ENCODE measurements at places on chromosomes 4 and X.

DNA sequence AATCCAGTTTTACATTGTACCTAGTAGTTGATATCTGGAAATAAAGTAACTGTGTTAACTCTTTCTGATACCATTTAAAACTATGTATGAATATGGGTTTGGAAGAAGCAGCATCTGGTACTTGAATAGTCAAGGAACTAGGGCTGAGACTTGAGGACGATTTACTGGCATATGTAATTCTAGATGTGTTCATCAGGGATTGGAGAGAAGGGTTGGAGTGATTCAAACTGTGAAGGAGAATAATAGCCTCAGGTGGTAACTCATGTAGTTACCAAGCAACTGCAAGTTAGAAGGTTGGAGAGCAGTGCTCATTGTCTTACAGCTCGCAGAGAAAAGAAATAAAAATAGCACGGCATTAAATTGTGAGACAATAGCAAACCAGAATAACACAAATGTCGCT is 29.5 kb upstream of the TXLNG start:
- DNase-seq: no peak

DNA sequence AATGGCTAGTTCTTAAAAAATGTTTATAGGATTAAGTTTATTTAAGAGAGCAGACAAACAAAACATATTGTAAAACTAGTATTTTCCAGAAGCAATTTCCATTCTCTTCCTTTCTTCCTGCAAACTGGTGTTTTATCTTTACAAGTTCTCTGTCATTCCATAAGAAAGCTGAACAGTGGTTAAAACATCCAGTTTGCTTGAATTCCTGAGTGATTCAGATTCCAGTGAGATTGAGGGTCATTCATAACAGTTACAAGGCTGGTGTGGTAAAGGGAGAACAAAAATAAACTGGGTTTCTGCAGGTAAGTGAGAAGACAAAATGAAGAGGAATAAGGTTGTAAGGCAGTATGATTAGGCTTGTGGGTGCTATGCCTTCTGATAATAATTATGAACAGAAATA is 544.8 kb upstream of the DIPK2B start:
- DNase-seq: no peak

DNA sequence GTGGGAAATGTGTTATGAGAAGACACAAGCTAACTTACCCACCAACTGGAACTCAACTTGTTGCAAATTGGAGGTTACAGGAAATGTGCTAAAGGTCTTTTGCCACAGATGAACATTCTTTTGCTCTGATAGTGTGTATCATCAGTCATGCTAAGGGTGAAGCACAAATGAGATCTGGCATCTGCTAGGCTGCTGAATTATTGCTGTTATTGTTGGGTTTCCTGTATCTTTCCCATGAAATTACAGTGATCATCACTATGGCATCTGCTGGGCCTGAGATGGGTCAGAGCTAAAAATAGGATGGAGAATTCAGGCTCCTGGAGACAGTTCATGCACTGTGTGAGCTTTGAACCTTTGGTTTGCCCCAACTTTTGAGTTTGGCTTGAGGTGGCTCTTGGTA is 124.5 kb downstream of the NPNT start:
- DNase-seq: no peak

GRCh38 chr4:147731580-147732517 is at the start of gene ARHGAP10:
ARHGAP10 (plus strand) TSS chr4:147732088; CDS start chr4:147732302, 214 bp downstream.
- DNase-seq: peak; percentile 44

DNA sequence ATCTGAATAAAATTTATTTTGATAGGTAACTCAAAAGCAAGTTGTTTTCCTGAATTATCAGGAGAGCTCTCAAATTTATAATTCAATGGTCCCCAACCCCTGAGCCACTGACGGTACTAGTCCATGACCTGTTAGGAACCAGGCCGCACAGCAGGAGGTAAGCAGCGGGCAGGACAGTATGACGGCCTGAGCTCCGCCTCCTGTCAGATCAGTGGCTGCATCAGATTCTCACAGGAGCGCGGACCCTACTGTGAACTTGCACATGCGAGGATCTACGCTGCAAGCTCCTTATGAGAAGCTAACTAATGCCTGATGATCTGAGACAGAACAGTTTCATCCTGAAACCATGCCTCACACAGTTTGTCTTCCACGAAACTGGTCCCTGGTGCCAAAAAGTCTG is 37.9 kb upstream of the SEC24B start:
- no peak for DNase-seq

- no peak for DNase-seq
These were observed 391.5 kb downstream of the SPOCK3 start for GRCh38 chr4:166842795-166843261.

DNA sequence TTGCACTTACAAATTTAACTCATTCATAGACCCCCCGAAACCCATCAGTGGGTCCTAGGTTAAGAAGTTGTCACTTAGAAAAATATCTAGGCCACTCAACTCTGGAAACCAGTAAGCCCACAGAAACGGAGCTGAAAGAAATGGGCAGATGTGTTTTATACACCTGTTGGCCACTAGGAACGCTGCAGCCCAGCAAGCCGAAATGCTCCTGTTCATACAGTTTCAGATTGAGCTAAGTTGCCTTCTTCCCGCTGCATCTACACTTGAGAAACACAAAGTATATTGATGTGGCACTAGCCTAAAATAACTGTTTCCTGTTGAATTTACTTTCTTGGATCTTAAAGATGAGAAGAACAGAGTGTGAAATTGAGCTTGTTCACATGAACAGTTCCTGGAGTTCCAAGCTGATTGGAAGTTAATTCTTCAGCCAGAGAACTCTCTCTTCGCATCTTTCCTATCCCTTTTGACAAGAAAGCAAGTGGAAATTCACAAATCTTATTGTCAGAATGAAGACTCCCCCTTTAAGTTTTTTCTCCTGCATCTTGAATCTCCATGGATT is 174.1 kb downstream of the RBMX2 start:
- no peak for DNase-seq
